ENCODE measurements at places on chromosomes 6 and 20.

DNA sequence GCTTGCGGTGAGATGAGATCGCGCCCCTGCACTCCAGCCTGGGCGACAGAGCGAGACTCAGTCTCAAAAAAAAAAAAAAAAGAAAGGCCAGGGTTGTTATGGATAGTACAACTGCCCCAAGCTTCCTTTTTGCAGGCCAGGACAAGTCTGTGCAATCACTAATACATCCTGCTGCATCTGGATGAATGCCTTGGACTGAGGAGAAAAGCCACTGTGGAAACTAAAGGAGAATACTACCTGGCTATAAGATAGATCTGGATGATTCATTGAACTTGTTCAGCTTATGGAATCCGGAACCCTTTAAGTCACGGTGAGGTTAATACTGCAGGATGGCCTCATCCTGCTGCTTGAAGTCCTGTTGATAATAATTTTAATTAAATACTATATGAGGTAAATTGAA is 278.2 kb downstream of the TFAP2A start:
- no peak for DNase-seq

GRCh38 chr6:144131248-144131709 is 19.0 kb upstream of the STX11 start:
- no peak for DNase-seq

GRCh38 chr6:109311471-109311870 is 70.8 kb downstream of the CD164 start:
- DNase-seq, result no peak

GRCh38 chr20:47038566-47039560 is 144.2 kb downstream of the EYA2 start:
- DNase-seq, result no peak

GRCh38 chr20:17225851-17226409 is 910 bp upstream of the PCSK2 start:
- peak; percentile 10 for DNase-seq

DNA sequence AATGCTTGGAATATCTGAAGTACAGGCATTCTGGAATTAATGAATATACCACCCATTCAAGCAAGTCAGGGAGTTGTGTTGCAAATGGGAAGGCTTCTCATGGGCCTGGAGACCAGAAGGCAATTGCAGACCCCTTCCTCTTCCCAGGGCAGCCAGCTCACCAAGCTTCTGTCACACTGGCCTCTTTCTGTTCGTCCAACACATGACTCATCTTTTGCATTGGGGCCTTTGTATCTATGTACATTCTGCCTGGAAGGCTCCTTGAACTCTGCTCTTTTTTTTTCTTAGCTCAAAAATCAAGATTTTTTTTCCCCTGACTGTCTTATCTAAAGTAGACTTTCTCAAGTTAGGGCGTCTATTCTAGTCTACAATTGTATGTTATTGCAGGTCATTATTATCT is 132.9 kb upstream of the MYLIP start:
- DNase-seq, result no peak

- no peak for DNase-seq
Measured at GRCh38 chr20:4951299-4951698, 50.0 kb downstream of the SLC23A2 start.

GRCh38 chr6:156191895-156192294 is 585.3 kb upstream of the ARID1B start:
- no peak for DNase-seq

DNA sequence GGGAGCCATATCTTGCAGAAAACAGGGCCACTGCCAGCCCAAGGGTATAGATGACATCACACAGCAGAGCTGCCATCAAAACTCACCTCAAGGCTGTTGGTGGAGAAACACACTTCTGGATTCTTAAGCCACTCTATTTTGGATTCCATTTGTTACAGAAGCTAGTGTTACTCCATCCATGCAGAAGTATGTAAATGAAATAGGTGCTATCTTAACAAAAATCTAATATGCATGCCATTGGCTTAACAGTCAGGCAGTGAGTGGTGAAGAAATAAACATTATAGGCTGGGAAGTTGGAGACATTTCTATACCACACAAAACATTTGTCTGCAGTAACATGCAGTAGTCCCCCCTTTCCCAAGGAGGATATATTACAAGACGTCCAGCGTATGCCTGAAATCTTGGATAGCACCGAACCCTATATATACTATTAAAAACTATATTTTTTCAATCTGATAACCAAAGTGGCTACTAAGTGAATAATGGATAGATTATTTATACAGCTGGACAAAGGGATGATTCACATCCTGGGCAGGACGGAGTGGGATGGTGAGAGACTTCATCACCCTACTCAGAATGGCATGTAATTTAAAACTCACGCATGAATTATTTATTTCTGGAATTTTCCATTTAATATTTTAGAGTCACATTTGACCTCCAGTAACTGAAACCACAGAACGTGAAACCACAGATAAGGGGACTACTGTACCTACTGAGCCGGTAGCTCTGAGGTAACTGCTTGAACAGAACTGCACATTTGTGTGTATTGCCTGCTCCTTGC is 160.0 kb upstream of the PLN start:
- no peak for DNase-seq

- no peak for DNase-seq
Measured at GRCh38 chr20:3398681-3399252, 8.7 kb downstream of the DNAAF9 start.

GRCh38 chr20:41242807-41243206 is 74.7 kb downstream of the ZHX3 start:
- no peak for DNase-seq

DNA sequence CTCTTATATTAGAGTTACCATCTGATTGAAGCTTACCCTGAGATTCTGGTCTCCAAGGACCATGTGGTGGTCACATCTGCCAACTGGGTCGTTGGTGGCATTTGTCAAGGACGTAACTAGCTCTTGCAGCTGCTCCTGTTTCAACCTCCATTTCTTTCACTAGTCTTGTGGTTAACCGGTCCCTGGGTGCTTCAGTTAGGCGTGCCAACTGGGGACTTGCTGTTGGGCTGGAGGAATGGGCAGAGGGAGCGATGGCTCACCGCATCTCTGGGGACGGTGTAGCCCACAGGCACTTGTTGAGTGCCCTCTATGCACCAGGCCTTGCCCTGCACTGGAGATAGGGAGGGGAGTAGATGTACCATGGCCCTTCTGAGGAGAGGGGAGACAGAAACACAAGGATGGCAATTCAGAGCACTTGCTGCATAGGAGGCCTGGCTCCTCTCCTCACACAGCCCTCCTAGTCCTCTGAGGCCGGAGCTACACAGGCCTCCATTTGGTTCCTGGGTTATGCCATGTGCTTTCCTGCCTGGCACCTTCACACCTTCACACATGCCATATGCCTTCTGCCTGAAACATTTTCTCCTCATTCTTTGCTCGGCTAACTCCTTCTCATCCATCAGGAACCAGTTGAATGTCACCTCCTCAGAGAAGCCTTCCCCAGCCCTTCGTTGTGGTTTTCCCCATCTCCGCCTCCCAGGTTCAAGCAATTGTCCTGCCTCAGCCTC is 20.0 kb upstream of the ASXL1 start:
- DNase-seq, result no peak

DNA sequence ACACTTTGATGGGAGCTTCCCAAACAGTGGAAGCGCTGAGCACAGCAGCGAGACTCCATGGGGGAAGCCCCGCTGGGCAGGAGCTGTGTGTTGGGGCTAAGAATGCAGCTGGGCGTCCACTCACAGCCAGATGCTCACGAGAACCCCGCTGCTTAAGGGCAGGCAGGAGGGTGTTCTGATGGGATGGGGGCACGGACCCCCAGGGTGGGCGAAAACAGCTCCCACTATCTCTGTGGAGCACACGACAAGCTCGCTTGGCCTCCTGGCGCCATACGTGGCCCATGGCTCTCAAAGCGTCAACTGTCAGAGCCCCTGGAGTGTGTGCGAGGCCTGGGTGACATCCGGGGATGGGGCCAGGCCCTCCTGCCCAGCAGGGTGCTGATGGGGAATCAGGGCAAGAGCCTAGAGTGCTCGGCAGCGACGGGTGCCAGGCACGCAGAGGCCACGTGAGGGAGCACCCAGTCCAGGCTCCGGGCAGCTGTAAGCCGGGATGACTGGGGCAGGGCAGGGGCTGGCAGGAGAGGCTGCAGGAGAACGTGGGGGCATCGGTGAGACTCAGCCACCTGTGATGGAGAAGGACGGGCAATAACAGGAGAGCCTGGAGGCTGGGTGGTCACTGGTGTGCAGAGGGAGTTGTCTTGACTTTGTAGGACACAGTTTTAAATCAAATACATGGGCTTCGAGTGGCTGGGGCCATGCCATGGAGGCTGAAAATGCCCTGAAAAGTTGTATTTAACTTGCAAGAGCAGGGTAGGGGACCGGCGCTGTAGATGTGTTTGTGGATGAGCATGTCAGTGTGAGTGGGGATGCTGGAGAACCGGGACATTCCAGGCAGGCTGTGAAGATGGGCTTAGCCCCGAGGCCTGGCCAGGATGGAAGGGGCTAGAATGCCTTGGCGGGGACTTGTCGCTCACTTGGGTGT is 27.3 kb downstream of the PYGB start:
- no peak for DNase-seq

DNA sequence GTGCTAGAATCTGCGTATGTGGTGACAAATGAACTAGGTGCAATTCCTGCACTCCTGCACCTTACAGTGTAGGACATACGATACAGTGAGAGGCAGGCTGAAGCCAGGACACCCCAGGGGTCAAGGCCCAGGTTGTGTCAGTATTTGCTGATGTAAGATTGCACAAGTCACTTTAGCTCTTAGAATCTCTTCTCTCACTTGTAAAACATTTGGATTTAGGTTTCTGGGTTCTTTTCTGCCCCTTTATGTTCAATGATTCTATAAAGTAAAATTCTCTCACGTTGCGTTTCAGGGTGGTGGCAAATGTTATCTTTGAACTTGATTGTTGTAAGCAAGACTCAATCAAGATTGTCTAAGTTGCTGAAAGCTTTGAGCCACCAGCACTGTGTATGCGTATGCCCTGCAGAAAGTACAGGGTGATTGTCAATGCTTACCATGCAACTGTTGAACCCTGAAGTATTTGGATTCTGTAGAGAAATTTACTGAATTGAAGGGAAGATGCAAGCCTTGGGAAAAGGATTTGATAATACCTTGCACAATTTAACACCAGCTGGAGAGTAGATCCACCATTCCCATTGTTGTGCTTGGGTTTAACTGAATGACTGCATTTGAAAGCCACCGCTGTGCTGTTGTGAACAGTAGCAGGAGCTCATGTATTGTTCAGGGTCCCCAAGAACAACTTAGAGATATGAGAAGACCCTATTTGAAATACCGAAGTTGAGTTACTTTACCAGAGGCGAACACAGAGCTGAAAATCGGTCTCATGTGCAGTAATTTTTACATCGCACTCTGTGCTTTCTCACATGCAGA is 106.1 kb upstream of the CITED2 start:
- DNase-seq, result no peak

DNA sequence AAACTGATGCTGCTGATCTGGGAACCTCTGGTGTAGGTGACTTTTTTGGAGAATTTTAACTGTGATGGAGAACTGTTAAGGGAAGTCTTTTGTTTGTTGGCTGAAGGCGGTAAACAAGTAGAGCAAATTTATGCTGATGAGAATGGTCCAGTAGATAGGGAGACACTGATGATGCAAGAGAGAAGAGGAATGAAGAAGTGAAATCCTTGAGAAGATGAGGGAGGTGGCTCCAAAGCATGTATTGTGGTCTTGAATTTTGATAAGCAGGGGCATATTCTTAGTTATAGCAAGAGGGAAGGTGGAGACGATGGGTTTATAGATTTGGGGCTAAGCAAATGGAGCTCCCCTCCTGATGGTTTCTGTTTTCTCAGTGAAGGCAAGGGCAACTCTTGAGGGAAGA is 22.0 kb downstream of the MAPK14 start:
- no peak for DNase-seq

DNA sequence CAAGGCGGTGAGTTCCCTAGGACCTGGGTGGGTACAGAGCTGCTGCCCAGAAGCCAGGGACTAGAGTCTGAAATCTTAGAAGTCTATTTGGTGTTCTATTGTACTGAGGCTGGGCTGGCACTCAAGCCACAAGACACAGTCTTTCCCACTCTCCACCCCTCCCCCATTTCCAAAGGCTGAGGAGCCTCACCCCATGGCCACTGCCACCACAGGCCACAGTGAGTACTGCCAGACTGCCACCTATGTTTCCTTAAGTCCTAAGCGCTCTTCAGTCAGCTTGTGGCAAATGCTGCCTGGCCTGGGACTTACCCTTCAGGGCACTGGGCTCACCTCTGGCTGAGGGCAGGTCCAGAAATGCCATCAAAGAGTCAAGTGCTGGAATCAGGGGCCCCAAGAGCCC is 469.3 kb downstream of the HAO1 start:
- no peak for DNase-seq

All from neural crest cell (in vitro differentiated cells).